ENCODE measurements at places on chromosomes 4 and X.

DNA sequence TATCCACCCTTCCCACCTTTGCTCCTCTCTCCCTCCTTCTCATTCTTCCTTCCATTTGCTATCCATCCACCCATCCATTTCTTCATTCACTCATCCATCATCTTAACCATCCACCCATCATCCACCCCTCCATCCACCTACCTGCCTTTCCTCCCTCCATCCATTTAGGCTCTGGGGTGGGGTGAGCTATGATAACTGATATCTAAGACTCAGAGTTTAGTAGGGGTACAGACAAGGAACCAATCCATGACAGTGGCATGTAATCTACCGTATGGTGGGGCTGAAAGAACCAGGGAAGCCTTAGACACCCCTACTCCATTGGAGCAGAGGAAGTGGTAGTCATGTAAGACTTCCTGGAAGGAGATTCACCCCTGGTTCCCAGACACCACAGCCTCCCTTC lies 23.2 kb downstream of the PSAPL1 start:
- DNase-seq: no peak

DNA sequence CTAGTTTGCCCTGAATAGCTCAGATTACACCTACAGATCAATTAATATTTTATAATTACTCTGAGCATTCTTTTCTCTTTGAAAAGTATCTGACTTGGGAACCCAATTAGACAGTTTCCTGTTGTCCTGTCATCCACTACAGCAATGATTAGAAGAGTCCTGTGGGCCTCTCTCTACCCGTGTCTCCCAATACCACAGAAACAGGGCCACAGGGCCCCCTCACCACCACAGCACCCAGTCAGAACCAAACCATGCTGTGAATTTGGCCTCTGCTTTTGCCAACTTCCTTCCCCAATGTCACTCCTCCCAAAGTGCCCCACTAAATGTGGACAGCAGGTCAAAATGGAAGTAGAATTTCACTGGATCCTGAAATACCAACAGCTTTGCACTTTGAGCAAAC lies 10.3 kb downstream of the USP46 start:
- DNase-seq: no peak

DNA sequence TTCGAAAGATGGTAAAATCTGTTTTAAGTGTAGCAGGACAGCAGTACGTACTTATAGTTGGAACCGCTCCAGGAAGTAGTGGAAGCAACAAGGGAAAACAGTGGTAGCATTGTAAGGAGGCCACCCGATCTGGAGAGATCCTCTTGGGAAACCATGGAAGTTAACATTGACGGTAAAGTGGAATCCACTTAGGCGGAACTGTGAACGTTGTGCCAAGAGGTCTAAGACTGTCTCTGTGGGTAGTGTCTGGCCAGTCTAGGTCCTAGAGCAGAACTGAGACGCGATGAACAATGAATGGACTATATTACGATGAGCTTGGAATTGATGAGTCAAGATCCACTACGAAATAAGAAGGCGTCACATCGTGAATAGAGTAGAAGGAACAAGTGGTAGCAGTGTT lies 124.0 kb downstream of the TENM3 start:
- no peak for DNase-seq

- no peak for DNase-seq
Measured at GRCh38 chr4:16893141-16893651, 5.2 kb downstream of the LDB2 start.

GRCh38 chr4:111330786-111331185 lies 707.9 kb upstream of the PITX2 start:
- no peak for DNase-seq

- DNase-seq: no peak
Measured at GRCh38 chr4:12555011-12555410, 929.1 kb downstream of the RAB28 start.

- DNase-seq: no peak
Measured at GRCh38 chr4:159495515-159496236, 392.8 kb downstream of the RAPGEF2 start.
